ENCODE measurements at places on chromosomes 3 and 15.

GRCh38 chr3:53196575-53197407 is 35.8 kb downstream of the PRKCD start:
- no peak for DNase-seq

GRCh38 chr3:9976721-9977709 is 9.6 kb downstream of the EMC3 start:
- no peak for DNase-seq

- no peak for DNase-seq
Observed at GRCh38 chr3:138099417-138099816, 16.0 kb downstream of the DZIP1L start.

GRCh38 chr15:64223882-64224281 is 61.1 kb upstream of the PPIB start:
- no peak for DNase-seq

DNA sequence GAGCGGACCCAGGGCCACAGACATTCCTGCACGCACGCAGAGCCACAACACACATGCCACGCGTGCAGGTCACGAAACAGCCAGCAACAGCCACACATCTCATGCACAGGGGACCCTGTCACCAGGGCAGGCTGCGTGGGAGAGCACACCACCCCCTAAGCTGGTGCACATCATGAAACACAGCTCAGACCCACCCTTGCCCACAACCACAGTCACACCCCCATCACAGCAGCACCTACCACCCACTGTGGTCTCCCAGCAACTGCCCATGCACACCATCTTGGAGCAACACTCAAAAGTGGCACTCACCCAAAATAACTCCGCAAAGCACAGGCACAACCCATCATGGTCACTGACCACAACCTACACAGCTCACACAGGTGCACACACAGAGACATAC is 75.7 kb downstream of the OCA2 start:
- DNase-seq, result no peak

DNA sequence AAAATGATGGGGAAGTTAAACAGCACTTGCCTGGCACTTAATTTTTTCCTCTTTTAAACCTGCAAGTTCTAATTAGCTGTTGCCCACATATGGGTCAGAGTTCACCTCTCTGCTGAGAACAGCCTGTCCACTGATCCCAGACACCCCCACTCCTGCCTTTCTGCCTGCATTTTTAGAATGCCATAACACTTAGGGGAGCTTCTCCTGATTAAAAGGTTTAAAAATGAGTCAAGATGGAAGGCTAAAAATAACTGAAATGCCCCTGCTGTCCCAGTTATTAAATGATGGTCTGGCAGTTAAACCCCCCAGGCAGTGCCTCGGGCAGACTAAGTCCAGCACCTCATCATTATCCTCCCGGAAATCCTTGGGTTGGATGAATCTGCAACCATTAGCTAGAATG is 913.6 kb upstream of the ARPP21 start:
- DNase-seq, result no peak

DNA sequence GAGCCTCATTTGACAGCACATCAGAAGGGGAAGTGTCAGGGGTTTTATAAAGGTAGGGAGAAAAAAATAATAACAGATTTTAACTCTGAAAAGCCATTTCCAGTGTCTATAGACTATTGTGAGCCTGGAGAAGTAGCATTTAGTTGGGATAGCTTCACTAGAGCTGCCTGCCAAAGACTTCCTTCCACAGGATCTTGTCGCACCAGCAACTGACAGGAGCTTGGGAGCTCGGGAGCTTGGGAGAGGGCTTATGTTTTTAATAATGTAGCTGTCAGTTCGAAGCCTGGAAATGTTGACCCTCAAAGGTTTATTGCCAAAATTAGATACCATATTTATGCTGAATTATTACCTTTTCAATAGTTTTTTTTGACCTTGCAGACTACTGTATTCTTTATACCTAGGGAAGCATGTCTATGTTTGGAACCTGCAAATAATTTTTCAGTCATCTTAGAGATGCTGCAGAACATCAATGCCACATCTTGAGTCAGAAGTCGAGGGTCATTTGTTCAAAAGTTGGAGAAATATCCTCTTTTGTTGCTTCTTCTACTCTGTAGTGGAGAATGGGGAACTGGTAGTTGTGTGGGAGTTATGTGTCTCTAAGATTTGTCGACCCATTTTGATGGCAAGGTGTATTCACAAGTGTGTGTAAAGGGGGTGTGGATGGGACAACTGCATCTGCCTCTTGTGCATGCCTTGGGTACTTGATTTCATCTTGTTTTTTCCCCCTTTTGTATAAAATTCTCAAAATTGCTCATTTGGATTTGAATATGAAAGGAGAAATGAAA is 41.7 kb downstream of the ARPP21 start:
- no peak for DNase-seq

GRCh38 chr3:187849016-187849654 is 103.9 kb upstream of the BCL6 start:
- no peak for DNase-seq

GRCh38 chr3:62659660-62660059 is 215.6 kb downstream of the CADPS start:
- no peak for DNase-seq

GRCh38 chr3:36227980-36228379 is 152.3 kb upstream of the STAC start:
- DNase-seq, result no peak

- DNase-seq, result no peak
Observed at GRCh38 chr3:130915567-130916292, 21.8 kb downstream of the ATP2C1 start.

DNA sequence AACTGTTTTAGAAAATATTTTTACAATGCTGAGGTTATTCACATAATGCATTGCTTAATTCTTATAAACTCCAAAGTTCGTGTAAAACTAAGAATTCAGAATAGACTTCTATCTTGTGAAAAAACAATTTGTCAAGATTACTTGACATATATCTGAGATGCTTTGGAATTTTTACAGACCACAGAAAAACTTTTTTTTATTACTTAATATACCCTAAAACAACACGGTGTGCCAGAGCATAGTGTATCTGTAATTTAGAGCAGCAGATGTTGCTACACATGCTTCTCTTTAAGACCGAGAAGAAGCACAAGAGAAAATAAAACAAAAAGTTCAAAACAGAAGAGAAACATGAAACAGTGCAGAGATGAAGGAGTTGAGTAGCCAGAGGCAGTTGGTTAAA is 26.4 kb downstream of the ASB7 start:
- DNase-seq, result no peak

Measured in effector CD4-positive, alpha-beta T cell (primary cell).